ENCODE measurements at places on chromosomes 5 and 9.

DNA sequence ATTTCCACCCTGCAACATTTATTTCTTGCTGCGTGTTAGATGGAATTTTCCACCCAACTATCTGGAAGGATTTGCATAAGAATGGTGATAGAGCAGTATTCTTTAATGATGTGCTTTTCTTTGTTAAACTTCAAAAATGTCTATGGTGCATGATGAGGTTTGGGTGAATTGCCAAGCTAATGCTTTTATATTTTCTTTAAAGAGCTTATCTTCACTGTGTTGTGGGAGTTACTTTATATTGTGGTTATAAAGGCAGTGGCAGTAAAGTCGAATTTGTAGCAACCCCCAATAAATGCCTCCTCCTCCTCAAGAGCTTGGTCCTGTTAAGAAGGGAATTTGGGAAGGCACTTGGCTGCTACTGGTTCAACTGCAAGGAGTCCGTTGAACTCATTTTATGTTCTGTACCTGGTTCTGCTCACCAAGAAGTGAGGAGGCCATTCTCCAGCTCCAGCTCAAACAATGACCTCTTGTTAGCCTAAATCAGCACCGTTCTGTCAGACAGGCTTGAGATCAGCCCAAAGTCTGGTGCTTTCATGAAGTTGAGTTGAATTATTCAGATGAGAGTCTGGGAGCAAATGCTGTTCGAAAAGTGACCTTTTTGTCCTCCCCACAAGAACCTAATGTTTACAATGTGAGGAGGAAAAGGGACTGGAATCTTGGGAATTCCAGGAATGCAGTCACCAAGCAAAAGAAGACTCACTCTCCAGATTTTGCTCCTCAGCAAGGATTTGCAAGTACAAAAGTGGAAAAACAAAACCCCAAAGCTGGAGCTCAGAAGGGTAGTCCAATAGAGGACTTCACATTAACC is 217.0 kb downstream of the TMEM38B start:
- DNase-seq: no peak

DNA sequence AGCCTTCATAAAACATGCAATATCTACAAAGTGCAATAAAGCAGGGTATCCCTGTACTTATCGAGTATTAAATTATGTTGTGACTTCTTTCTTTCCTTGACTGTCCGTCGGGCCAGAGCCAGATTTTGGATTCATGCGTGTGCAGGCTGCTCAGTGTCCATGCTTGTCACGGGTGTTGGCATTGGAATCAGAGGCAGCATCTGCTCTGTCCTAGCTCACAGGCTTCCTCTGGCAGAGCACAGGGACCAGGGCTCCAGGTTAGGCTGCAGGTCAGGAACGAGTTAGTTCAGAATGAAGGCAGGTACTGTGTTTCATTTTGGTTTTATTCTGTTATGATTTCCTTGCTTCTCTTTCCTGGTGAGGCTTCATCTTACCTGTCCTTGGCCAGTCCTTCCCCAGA is 249.8 kb downstream of the AUH start:
- no peak for DNase-seq

- DNase-seq: no peak
These were observed 1179.3 kb upstream of the CDH9 start for GRCh38 chr5:28217695-28218094.

GRCh38 chr5:168137265-168137664 is 154.2 kb upstream of the WWC1 start:
- no peak for DNase-seq

GRCh38 chr5:45385321-45386058 is 310.7 kb downstream of the HCN1 start:
- DNase-seq: no peak

DNA sequence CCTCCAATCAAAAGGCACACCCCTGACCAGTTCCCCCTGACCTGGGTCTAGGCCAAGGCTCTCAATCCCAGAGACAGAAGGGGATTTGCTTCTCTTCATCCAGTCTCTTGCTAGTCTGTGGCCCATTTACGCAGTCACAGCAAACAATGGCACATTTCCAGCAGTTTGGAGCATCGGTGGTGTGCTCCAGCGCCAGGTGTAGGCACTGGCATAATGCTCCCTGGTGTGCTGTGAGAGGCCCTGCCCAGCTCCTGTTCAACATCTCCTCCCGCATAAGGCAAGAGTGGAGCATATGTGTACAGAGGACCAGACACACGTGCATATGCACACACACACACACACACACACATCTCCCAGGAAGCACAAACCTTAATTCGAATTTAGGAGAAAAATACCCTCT is 79.5 kb upstream of the ERCC6L2 start:
- no peak for DNase-seq

DNA sequence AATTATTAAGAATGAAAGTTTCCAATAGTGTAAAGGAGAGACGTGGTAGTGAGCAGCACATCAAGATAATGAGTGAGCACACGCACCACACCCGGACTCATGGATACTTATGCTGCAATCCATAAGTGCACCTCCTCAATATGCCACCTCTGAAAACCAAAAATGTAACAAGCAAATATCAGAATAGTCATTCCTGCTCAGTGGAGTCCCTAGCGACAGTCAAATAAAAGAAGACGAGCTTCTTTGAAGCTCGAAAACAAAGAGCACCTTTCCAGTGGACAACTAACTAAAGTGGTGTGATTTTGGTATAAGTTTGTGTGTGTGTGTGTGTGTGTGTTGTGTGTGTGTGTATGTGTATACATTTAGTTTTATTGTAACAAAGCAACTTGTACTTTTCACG is 241.3 kb downstream of the DEPDC1B start:
- DNase-seq: no peak

DNA sequence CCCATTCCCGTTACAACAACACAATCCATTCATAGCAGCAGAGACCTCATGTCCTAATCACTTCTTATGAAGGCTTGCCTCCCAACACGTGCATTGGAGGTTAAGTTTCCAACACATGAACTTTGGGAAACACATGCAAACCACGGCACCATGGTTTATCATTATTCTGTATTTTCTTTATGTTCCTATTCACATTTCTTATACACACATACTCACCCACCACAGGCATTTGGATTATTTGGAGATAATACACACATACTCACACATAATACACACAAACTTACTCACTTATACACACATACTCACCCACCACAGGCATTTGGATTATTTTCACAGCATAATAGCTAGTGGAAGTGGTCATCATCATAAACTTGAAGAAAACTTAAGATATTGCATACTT is 75.6 kb downstream of the C7 start:
- DNase-seq: no peak

GRCh38 chr9:117374076-117374725 is 40.7 kb downstream of the ASTN2 start:
- no peak for DNase-seq

DNA sequence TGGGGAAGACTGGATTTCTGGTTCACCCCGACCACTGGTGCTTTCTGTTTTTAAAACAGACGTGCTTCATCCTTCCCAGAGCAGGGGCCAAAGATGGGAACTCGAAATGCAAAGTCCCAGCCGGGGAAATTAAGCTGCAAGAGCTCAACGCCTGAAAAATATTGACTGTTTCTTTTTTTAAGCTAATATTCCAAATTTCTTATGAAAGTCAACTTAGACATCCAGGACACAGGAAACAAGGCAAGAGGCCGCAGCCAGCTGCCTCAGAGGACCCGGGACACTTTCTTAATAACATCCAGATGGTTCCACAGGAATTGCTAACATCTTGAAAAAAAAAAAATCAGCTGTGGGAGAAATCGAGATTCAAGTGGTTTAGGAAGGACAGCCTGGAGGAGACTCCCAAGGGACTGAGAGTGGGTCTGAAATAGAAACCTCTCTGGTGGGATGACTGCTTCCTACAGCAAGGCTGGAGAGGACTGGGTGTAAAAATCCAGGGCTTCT is 144.9 kb downstream of the FGF1 start:
- no peak for DNase-seq

- no peak for DNase-seq
These were observed 132.5 kb upstream of the FBXL7 start for GRCh38 chr5:15367489-15367888.

DNA sequence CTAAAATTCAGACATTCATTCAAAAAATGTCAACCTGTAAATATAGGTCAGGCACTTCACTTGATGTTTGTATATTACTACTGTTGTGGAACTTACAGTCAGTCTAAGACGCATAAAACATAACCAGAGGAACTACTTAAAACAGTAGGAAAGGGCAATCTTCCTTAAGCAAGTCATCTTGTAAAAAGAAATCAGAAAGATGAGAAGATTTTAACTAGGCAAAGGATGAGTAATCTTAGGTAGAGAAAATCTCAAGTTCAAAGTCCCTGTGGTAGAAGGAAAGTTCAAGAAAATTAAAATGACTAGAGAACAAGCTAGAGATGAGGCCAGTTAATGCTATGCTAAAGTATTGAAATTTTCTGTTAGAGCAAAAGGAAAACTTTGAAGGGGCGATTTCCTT is 152.4 kb downstream of the RAPGEF6 start:
- no peak for DNase-seq

GRCh38 chr9:106393226-106393625 is 469.7 kb upstream of the ZNF462 start:
- no peak for DNase-seq

GRCh38 chr5:107567901-107568671 is 102.7 kb downstream of the EFNA5 start:
- DNase-seq: no peak

DNA sequence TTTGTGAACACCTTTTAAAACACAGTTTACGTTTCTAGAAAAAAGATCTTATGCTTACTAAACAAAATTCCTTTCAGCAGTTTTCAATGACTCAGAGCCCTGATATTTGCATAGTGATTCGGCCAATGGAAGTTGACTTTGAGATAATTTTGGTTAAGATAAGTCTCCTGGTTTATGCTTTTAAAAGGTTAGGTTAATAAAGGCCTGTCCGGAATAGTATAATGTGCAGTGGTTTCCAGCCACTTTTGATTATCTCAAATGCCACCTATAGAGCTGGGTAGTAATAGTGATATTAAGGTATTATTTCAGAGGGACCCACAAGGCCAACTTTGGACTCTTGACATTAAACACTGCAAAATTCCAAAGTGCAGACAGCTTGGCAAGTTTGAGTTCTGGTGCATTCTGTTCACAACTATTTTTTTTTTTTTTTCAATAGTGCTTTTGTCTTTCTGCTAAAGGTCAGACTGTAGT is 86.1 kb downstream of the F2RL2 start:
- no peak for DNase-seq

DNA sequence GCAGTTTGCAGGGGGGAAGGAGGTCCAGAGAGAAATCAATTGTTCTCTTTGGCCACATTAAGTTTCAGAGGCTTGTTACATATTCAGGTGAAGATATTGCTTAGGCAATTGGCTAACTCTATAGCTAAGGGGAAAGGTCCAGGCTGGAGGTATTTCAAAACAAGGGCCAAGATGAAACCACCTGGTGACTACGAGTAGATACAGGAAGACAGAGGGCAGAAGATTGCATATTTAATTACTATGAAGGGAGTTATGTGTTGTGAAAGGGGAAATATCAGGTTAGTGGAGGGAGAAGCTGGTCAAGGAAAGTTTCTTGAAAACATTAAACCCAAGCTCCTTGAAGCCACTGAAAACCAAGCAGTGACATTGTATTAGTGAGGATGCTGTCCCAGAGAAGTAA is 1.9 kb upstream of the RAD23B start:
- no peak for DNase-seq

GRCh38 chr9:8856396-8857067 is 1057.0 kb upstream of the DMAC1 start:
- no peak for DNase-seq

GRCh38 chr5:107058803-107059202 is 611.9 kb downstream of the EFNA5 start:
- no peak for DNase-seq

DNA sequence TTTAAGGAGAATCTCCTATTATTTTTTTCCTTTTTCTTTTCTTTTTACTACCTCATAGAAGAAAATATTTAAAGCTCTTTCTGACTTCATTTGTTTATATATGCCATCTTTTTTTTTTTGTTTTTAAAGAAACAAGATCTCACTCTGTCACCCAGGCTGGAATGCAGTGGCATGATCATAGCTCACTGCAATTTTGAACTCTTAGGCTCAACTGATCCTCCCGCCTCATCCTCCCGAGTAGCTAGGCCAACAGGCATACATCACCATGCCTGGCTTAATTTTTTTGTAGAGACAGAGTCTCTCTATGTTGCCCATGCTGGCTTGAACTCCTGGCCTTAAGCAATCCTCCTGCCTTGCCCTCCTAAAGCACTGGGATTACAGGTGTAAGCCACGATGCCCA is 59.5 kb downstream of the LNPEP start:
- DNase-seq: no peak

DNA sequence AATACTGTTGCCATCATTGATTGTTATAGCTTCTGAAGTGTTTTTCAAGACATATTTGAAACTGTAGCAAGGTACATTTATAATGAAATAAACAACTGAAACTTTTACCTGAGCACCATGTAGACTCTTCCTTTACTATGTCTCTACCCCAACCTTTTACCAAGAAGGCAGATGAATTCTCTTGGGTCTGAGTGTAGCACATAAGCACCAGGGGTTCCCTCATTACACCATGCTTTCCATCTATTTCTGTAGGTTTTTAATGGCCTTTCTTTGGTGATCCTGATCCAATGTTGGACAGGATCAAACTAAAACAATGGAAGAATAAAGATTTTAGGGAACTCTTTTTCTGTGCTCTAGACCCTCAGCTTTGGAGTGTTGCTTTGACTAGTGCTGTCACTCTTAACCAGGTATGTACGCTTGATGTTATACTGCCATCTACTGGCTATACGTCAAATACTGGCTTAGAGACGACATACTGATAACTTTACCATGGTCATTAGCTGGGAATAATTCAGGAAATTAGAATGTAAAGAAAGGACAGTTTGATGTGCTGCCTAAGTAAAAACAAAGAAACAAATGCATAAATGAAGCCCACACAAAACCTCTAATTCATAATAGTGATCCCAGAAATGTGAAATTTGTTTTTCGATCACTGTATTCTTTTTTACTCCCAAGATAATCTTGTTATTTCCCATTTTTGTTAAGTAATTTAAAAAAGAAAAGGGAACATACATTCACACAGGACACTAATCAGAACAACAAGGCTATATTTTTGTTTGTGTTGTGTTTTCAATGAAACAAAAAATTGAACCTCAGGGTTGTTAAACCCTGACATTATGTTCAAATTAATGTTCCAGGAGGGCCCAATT is 30.7 kb downstream of the IFNW1 start:
- peak; percentile 18 for DNase-seq

- DNase-seq: no peak
These were observed 34.6 kb upstream of the PSD2 start for GRCh38 chr5:139761057-139761450.

DNA sequence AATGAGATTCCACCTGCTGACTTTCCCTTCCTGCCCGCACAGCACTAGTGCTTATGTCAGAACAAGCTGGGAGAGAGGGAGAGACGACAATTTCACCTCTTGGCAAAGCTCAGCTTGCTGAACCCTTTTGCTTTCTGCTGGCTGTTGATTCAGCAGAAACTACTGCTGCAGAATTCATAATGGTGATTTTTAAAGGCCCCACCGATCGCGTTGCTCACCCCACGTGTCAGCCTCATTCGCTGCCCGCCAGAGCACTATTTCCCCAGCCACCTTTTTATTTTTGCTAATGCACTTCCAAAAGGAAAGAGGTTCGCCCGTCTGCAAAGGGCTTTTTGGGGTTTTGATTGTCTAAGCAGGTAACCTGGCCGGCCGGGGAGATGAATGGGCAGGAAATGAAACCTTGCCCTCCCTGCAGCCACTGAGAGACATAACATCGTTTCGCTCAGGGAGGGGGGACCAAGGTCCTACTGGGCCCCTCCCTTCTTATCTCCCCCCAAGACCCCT is 1.3 kb downstream of the PPP2R2B start:
- DNase-seq: no peak

- DNase-seq: no peak
These were observed 119.4 kb downstream of the MED27 start for GRCh38 chr9:131960311-131960710.
